ENCODE measurements at places on chromosomes 13 and 19.

- DNase-seq: no peak
Observed at GRCh38 chr13:47337781-47338507, 441.1 kb upstream of the HTR2A start.

DNA sequence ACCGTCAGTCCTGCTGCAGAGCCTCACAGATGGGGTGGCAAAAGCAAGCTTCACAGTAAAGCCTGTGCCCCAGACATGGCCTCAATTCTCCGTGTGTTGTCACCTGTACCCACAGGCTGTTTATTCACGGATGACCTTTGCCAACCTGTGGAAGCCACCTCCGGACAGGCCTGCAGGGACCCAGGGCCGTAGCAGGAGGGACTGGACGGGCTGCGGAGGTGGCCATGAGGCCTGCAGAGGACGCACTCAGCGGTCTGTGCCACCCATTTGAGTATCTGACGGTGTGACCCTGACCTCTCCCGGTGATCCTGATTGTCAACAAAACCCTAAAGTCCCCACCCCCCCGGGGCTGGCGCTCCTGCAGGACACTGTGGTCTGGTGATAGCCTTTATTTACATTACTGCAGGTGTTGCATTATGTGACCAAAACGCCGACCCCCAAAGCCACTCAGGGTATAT lies 7.8 kb upstream of the KLF16 start:
- DNase-seq: no peak

GRCh38 chr19:29502581-29502850 lies 23.3 kb upstream of the VSTM2B start:
- no peak for DNase-seq

DNA sequence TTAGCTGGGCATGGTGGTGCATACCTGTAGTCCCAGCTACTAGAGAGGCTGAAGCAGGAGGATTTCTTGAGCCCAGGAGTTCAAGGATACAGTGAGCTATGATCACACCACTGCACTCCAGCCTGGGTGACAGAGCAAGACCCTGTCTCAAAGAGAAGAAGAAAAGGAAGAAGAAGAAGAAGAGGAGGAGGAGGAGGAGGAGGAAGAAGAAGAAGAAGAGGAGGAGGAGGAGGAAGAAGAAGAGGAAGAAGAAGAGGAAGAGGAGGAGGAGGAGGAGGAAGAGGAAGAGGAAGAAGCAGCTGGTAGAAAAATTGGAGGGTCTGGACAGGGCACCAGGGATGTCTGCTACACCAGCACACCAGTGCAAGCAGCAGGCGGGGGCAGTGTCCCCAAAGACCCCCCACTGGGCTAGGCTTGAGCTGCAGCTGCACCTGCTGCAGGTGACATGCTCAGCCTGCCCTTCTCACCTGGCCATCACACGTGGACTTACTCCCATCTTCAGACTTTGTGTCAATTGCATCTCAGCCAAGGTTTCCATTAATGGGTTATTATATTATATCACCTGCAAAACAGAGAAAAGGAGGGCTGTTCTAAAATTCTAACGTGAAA lies 180.9 kb upstream of the ZNF507 start:
- no peak for DNase-seq

- DNase-seq: no peak
Observed at GRCh38 chr19:29851769-29852521, 40.2 kb downstream of the CCNE1 start.

- no peak for DNase-seq
Observed at GRCh38 chr19:1911098-1911497, 5.9 kb downstream of the ADAT3 start.

GRCh38 chr19:14072535-14073260 lies at the start of gene MISP3:
MISP3 (plus strand) TSS chr19:14072786; CDS start chr19:14073310, 524 bp downstream.
- DNase-seq: peak; percentile 87

DNA sequence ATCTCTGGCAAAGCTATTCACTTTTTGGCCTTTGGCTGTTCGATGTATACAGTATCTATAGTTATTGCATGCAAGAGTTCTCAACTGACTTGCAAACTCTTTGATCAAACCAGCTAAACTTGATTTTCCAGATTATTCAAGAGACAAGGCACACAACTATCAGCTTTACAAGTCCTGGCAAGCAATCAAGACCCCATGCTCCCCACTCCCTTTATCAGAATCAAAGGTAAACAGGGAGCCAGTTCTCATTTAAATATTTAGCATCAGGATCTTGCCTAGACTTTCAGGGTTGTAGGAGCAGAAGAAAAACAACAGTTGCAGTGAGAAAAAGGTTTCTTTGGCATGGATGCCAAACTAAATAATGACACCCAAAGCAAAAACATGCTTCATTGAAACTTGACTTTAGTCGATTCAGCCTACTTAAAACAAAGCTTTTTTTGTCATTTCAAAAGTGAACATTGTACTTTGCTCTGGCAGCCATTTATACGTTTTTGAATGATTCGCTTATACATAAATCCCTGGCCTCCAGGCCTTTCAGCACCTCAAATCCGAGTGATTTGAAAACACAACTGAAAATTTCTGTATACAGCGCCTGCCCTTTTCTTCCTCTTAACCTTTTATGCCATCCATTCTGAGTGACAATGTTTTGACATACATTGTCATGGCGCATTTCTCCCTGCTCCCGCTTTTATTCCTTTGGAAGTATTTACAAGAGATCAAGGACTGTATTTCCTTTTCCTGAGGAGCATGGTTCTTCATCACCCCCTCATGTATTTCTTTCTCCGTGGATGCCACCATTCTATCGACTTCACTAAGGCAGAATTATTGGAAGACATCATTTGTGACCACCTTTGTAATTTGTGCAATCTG lies 340.8 kb downstream of the KLF5 start:
- no peak for DNase-seq

Data from body of pancreas (tissue), 4 donors.